Uterine smooth muscle cell (primary cell): ENCODE measurements at places on chromosomes 13 and 19. TPM values are rescaled to one million over a fixed set of nuclear protein-coding genes. Genes with fewer than 3 reads are reported as not detected.

Gene MCOLN1
- total RNA-seq = 4.5 and 4.6 TPM in 2 replicates

Gene CDX2
- total RNA-seq = not detected in 2 replicates

Gene ZNF570
- total RNA-seq = 7.0 and 7.6 TPM in 2 replicates

Gene AP1M2
- 0.77 and 0.87 TPM in 2 replicates for total RNA-seq

Gene GATAD2A
- 50.5 and 76.6 TPM in 2 replicates for total RNA-seq

Gene F2RL3
- total RNA-seq = 0.22 TPM in 1 of 2 replicates, not detected in the other

Gene DOCK9
- 17.5 and 28.1 TPM in 2 replicates for total RNA-seq

Gene BCAM
- total RNA-seq = 6.6 and 14.1 TPM in 2 replicates

Gene STAP2
- total RNA-seq = 5.9 and 7.5 TPM in 2 replicates

Gene SHISA7
- not detected in 2 replicates for total RNA-seq

Gene TUBA3C
- not detected in 2 replicates for total RNA-seq

Gene GPC5
- 0.11 and 0.25 TPM in 2 replicates for total RNA-seq

Gene NCAN
- total RNA-seq = under 0.01 TPM in 1 of 2 replicates, not detected in the other

Gene ZNF749
- 8.4 and 9.0 TPM in 2 replicates for total RNA-seq

Gene FFAR2
- not detected in 2 replicates for total RNA-seq

Gene RAD23A
- total RNA-seq = 68.9 and 87.4 TPM in 2 replicates

Gene DZIP1
- total RNA-seq = 42.2 and 55.2 TPM in 2 replicates

Gene TNFSF9
- total RNA-seq = 0.11 TPM in 1 of 2 replicates, not detected in the other

Gene IFI30
- 0.87 and 2.3 TPM in 2 replicates for total RNA-seq

Gene LIN7B
- total RNA-seq = 4.8 and 13.1 TPM in 2 replicates

Gene MBD3L2
- not detected in 2 replicates for total RNA-seq
